Activated B cell treated with CpG ODN at 0.5 μM for 24 hours (primary cell): ENCODE measurements at places on chromosomes 4 and X. TPM values are rescaled to one million over a fixed set of nuclear protein-coding genes. Genes with fewer than 3 reads are reported as not detected.
A peak's percentile ranks its signal among the peaks of the same experiment; 100 is the strongest.

Gene SSX1
- not detected in 2 replicates for total RNA-seq

Gene RNF175
- total RNA-seq, result not detected in 2 replicates

Gene DNAAF6
- not detected in 2 replicates for total RNA-seq

Gene SNCA
- 1.7 and 2.2 TPM in 2 replicates for total RNA-seq

Gene TLR1
- 39.6 and 43.0 TPM in 2 replicates for total RNA-seq

Gene MEPE
- not detected in 2 replicates for total RNA-seq

Gene ITIH6
- not detected in 2 replicates for total RNA-seq

Gene ANK2
- 4.5 and 5.4 TPM in 2 replicates for total RNA-seq

Gene OTUD6A
- total RNA-seq, result not detected in 2 replicates

Gene TRMT2B
- 28.8 and 37.9 TPM in 2 replicates for total RNA-seq

Gene NPY1R
- total RNA-seq, result not detected in 2 replicates

Gene TCEANC
- total RNA-seq, result 5.1 and 5.9 TPM in 2 replicates

GRCh38 chrX:108359806-108360602 lies 78.2 kb downstream of the COL4A6 start:
- H3K36me3 ChIP-seq, result no peaks in the 10 kb centered on the region
- H3K4me3 ChIP-seq, result no peak overlapping the region
- H3K27ac ChIP-seq, result no peak overlapping the region
- no peaks in the 10 kb centered on the region for H3K4me1 ChIP-seq

- H3K36me3 ChIP-seq, result no peaks in the 10 kb centered on the region
- no peak overlapping the region for H3K27ac ChIP-seq
- no peak for DNase-seq
Measured at GRCh38 chr4:51836549-51836948, 6.4 kb upstream of the DCUN1D4 start.

DNA sequence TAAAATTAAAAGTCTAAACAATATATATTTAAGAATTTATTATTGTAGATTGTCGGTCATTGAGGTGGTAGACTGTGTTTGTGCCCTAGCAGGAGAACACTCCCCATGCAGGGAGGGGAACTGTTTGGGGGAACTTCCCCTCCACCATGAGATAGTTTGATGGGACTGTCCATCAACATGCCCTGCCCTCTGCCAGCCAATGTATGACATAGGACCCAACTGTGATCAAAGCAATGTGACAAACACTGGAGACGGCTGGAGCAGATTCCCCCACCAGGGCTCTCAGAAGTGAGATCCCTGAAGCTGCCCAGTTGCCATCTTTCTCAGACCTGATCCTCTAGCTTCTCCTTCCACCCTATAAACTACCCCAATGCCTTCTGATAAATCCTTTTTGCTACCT lies 44.9 kb downstream of the SH3KBP1 start:
- peaks cover 68% of the 10 kb centered on the region for H3K4me1 ChIP-seq
- DNase-seq, result no peak
- no peaks in the 10 kb centered on the region for H3K27me3 ChIP-seq
- peaks cover 4% of the 10 kb centered on the region for H3K36me3 ChIP-seq
- H3K4me3 ChIP-seq, result peak overlapping the region; percentile 11
- peak overlapping the region; percentile 81 for H3K27ac ChIP-seq

GRCh38 chr4:107757864-107758476 lies 37.9 kb upstream of the PAPSS1 start:
- no peak for DNase-seq
- H3K27ac ChIP-seq, result no peak overlapping the region
- peaks cover 10% of the 10 kb centered on the region for H3K4me1 ChIP-seq
- H3K36me3 ChIP-seq, result no peaks in the 10 kb centered on the region
- H3K27me3 ChIP-seq, result peaks cover 4% of the 10 kb centered on the region

DNA sequence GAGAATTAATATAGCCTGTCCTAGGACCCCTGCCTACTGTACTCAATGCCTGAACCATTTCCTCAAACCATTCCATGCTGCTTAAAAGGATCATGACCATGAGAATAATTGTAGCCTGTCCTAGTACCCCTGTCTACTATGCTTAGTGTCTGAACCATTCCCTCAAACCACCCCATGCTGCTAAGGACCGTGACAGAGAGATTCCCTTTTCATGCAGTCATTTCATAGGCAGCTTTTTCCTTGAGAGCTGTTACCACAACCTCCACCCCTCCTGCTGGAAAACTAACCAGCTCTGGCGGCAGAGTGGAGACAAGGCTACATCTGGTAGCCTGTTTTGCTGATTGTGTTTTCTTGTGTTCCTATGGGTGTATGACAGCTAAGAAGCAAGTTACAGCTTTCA lies 174.9 kb upstream of the SMARCAD1 start:
- no peaks in the 10 kb centered on the region for H3K4me1 ChIP-seq
- no peak overlapping the region for H3K4me3 ChIP-seq
- H3K36me3 ChIP-seq, result no peaks in the 10 kb centered on the region

- H3K4me3 ChIP-seq, result no peak overlapping the region
- H3K4me1 ChIP-seq, result no peaks in the 10 kb centered on the region
- H3K27ac ChIP-seq, result no peak overlapping the region
- H3K27me3 ChIP-seq, result no peaks in the 10 kb centered on the region
- no peak for DNase-seq
- H3K36me3 ChIP-seq, result peaks cover 84% of the 10 kb centered on the region
Measured at GRCh38 chr4:163515198-163515597, 20.7 kb downstream of the TMA16 start.

GRCh38 chrX:80810365-80810978 lies 795 bp upstream of the BRWD3 start:
- H3K27me3 ChIP-seq, result no peaks in the 10 kb centered on the region
- H3K4me3 ChIP-seq, result peak overlapping the region; percentile 92
- H3K36me3 ChIP-seq, result peaks cover 7% of the 10 kb centered on the region
- DNase-seq, result no peak
- H3K27ac ChIP-seq, result peak overlapping the region; percentile 85
- peaks cover 24% of the 10 kb centered on the region for H3K4me1 ChIP-seq

DNA sequence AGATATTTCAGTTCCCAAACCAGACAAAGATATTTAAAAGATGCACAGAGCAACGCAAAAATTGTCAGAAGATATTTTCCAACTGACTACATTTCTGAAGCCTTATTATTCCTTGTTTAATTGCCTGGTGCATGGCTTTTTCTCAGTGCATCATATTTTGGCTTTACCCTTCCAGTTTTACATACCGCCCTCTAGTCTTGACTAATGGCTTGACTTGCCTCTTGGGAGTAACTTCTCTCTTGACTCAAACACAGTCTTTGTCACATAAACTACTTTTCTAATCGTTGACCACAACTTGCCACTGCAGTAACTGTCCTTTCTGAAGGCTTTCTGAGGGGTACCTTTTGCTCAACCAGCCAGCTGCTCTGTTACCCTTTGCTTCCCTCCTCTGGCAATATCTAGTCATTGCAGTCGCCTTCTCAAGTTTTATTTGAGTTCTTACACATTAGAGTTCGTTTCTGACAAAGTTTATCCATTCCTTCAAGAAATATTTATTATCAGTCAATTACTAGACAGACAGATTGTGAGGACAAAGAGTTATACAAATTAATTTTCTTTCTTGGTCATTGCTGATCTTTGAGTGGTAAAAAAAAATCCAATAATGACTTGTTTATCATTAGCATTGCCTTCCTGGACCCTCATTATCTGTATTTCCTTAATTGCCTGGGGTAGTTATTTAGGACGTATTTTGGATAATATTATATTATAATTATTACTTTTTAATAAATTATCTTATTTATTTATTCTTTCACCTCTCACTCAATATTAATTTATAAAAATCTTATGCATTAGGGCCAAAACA lies 506.9 kb upstream of the PCDH10 start:
- no peaks in the 10 kb centered on the region for H3K27me3 ChIP-seq
- no peak for DNase-seq
- H3K27ac ChIP-seq, result no peak overlapping the region
- no peak overlapping the region for H3K4me3 ChIP-seq

- no peak overlapping the region for H3K4me3 ChIP-seq
- peaks cover 7% of the 10 kb centered on the region for H3K4me1 ChIP-seq
- no peak overlapping the region for H3K27ac ChIP-seq
- no peak for DNase-seq
- no peaks in the 10 kb centered on the region for H3K36me3 ChIP-seq
Measured at GRCh38 chrX:123822965-123823364, 36.9 kb upstream of the XIAP start.

GRCh38 chrX:31392513-31392912 lies 320.7 kb upstream of the FTHL17 start:
- H3K36me3 ChIP-seq, result no peaks in the 10 kb centered on the region
- H3K27me3 ChIP-seq, result no peaks in the 10 kb centered on the region
- DNase-seq, result no peak
- no peak overlapping the region for H3K27ac ChIP-seq
- H3K4me1 ChIP-seq, result no peaks in the 10 kb centered on the region

DNA sequence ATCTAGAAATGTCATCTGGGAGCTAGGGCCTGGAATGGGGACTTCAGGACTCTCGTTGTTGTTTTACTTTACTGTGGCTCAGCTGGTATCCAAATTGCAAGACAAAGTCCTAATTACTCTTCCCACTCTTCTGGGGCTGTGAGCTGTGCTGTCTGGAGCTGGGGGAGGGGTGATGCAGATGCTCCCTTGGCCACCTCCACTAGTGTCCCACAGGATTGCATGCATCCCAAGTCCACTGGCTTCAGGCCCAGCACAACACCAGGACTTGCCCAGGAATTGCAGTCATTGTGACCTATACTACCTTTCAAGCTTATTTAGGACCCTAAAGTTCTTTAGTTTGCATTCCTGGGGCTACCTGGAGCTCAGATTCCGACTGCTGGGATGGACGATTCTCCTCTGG lies 366.1 kb upstream of the FAM47C start:
- H3K27ac ChIP-seq, result no peak overlapping the region
- H3K27me3 ChIP-seq, result no peaks in the 10 kb centered on the region
- DNase-seq, result no peak
- no peaks in the 10 kb centered on the region for H3K36me3 ChIP-seq

- no peak overlapping the region for H3K4me3 ChIP-seq
- H3K36me3 ChIP-seq, result no peaks in the 10 kb centered on the region
- no peaks in the 10 kb centered on the region for H3K27me3 ChIP-seq
- H3K27ac ChIP-seq, result no peak overlapping the region
Measured at GRCh38 chr4:171947400-171947799, 134.2 kb downstream of the GALNTL6 start.

- no peak overlapping the region for H3K27ac ChIP-seq
- no peaks in the 10 kb centered on the region for H3K4me1 ChIP-seq
- no peaks in the 10 kb centered on the region for H3K36me3 ChIP-seq
- no peak overlapping the region for H3K4me3 ChIP-seq
- no peak for DNase-seq
Measured at GRCh38 chr4:26252349-26253025, 68.3 kb upstream of the RBPJ start.

DNA sequence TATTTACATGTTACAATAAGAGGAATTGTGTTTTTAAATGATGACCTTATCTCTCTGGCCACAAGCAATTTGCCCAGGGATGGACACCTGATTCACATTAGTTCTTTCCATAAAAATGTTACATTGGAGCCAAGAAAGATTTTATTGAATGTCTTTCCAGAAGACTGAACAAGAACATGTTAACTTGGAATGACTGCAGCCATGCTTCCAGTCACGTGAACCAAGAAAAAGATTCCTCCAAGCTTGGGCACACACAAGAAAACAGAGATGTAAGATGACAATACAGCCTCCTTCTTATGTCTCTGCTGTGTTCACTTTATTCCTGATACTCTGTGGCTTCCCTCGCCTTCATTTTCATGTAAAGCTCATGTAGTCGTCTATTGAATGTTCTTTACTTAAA lies 737.6 kb downstream of the TRIML1 start:
- no peaks in the 10 kb centered on the region for H3K36me3 ChIP-seq
- no peaks in the 10 kb centered on the region for H3K27me3 ChIP-seq
- H3K4me3 ChIP-seq, result no peak overlapping the region
- no peak for DNase-seq

DNA sequence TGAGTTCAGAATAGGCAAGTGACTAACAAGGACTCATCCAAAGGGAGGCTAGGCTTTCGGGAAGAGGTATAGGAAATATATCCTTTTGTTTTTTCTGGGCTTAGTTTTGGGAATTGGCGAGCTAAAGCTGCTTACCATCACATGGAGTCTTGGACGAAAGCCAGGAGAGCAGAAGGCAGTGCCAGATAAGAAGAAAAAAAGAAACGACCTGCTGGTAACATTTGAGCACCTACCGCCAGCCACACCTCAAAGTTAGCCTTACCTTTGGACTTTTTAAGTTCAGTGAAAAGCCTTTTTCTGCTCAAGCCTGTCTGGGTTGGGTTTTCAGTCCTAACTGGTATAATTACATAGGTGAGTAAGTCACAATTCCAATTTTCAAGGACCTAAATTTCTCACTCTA lies 85.1 kb upstream of the LCORL start:
- H3K27ac ChIP-seq, result no peak overlapping the region
- H3K27me3 ChIP-seq, result peaks cover 3% of the 10 kb centered on the region
